ENCODE measurements at places on chromosomes 4 and X.
A peak's percentile ranks its signal among the peaks of the same experiment; 100 is the strongest.

- no peak for DNase-seq
Measured at GRCh38 chr4:184699941-184700340, 34.0 kb downstream of the CENPU start.

DNA sequence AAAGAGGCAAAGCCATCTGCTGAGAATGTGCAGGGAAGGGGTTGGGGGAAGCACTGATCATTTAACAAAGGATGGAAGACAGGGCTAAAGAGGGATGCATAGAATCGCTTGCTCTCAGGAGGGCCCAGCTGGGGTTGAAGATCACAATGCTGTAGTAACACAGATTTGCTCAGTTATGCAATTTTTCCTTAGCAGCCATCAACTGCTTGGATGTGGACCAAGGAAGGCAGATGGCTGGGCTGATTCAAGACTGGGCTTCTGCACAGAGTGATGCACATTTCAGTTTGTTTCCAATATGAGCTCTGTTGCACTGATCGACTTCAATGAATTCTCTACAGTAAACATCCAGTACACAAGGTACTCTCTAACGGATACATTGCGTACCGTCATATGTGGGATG, 127.8 kb upstream of the TBL1X start:
- peak; percentile 75 for DNase-seq

DNA sequence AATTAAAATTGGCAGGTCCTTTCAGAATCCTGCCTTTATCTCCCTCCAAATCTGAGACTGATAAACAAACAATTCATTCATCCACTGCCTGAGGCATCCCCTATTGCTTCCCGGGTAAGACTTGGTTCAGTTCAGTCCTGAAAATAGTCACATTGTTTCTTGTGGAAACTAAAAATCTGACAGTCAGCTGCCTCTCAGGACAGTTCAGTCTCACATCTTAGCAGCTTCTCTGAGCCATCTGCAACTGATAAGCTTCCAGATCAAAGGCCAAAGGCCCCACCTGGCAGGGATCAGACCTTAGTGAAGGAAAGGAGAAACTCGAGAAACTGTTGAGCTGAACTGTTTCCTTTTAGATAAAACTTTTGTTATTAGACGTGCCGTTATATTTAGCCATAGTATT, 264.5 kb downstream of the IL15 start:
- no peak for DNase-seq

DNA sequence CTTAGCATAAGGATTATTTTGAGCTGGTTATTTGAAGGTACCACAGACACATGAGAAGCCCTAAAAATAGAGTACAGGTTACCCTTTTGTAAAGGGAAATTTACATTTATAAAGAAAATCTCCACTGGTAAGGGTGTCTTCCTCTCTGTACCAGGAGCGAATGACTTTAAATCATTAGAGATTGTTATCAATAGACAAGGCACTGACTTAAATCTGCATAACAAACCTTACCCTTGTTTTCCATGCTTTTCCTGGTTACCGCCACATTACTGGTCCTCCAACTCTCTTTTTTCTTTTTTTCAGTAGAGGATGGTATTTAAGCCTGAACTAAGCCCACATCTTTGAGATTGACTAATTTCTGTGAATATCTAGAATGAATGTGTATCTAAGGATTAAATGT, 129.8 kb downstream of the SLC7A11 start:
- no peak for DNase-seq

DNA sequence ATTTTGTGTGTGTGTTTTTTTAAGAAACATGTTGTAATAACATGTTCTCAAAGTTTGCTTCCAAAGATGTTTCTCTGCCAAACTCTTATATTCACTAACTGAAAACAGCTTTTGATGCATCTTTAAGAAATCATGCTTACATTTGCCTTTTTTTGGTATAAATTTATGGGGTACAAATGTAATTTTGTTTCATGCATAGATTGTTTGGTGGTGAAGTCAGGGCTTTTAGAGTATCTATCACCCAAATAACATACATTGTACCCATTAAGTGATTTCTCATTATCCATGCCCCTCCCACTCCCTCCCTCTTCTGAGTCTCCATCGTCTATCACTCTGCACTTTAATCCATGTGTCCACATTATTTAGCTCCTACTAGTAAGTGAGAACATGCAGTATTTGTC, 30.8 kb downstream of the SPINK2 start:
- no peak for DNase-seq

DNA sequence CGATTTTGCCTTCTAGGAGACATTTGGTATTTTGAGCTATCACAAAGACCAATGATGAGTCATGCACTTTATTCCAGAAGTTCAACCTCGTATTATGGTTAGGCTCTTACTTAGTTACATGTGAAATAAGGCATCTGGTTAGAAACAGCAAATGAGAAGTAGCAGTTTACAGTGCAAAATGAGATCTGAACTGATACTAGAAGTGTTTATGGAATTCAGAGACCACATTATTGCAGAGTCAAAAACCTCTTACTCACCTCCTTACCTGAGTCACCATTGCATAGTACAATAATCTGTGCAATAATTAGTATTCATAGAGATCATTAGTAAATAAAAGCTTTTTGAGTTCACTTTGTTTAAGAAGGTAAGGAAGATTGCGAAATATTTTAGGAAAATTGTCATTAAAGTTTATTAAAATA, 38.7 kb downstream of the SEC24B start:
- no peak for DNase-seq

- no peak for DNase-seq
Measured at GRCh38 chrX:57445076-57445475, 146.7 kb upstream of the ZXDB start.

DNA sequence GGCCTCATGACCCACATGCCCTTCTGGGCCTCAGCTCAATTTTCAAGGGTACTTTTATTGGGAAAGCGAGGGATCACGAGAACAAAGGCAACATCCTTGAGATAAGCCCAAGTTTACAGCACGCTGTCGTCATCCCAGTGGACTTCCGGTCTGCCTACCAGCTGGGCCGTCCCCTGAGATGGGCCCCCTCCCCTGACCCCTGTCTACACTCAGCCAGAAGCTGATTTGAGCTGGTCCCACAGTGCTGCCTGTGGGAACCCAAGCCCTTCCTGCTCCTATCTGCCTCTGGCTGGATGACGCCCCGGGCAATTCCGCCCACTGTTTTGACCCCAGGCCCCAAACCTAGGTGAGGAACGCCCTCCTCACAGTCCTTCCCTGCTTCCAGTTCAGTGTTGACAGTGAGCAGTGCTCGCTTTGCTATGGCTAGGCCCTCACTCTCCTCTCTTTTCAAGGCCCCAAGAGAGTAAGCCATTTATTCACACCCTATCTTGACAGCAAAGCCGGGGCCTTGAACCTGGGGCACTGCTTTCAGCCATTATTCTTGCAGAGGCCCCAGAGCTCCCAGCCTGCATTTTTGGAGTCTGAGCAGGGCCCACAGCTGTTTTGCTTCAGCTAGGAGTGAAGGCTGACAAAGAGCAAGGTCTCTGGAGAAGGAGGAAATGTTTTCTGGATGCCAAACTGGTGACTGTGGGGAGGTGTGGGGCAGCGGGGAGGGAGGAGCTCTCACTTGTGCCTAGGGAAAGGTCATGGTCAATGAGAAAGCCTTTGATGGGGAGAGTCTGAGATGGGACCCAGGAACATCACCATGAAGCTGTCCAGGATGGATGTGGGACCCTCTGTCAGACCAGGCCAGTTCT, 164.6 kb upstream of the BCOR start:
- DNase-seq, result no peak

DNA sequence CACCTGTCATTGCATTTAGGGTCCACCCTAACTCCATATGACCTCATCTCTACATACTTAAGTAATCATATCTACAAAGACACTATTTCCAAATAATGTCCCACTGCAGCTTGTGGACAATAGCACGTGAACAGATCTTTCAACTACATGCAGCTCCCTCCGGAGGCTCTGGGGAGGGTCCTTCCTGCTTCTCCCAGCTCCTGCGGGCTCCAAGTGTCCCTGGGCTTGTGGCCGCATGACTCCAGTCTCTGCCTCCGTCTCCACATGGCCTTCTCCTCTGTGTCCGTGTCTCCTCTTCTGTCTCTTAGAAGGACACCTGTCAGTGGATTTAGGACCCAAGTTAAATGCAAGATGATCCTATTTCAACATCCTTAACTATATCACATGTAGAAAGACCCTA, 52.7 kb downstream of the ASMT start:
- DNase-seq, result no peak
